Activated naive CD4-positive, alpha-beta T cell treated with anti-CD3 and anti-CD28 coated beads, Interleukin-2, amount 50 U/mL, for 16 hours (primary cell): ENCODE measurements at places on chromosomes 16 and 17.

GRCh38 chr16:85079785-85080570 lies 32.3 kb downstream of the CIBAR2 start:
- DNase-seq = no peak

DNA sequence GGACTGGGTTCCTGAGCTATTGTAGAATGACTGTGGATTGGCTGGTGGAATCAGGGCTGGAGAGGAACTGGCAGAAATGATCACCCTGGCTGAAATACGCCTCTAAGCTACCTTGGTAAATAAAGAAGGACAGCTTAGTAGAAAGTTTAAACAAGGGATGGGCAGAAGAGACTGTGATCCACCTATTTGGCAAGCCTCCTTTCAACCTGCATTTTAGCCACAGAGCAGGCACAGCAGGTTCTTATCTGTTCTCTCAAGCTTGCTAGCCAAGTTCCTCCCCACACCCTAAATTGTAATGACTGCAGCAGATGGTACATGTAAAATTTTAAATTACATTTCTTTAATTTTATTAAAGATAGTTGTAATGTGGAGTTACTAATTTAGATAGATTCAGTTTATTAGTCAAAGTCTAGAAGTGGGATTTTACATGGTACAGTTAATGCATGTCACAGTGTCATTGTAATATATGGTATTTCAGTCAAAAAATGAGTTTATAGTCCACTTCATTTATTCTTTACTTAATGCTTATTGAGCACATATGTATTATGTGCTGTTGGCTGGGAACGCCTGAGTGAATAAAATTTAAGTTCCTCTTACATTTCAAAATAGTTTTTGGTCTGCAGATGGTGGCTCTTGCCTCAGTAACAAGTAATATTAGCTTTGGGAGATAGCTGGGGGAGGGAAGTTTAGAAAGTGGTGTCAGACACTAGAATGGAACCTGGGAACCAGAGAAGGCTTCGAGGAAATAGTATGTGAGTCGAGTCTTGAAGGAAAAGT lies 11.2 kb downstream of the EPN2 start:
- DNase-seq = no peak

DNA sequence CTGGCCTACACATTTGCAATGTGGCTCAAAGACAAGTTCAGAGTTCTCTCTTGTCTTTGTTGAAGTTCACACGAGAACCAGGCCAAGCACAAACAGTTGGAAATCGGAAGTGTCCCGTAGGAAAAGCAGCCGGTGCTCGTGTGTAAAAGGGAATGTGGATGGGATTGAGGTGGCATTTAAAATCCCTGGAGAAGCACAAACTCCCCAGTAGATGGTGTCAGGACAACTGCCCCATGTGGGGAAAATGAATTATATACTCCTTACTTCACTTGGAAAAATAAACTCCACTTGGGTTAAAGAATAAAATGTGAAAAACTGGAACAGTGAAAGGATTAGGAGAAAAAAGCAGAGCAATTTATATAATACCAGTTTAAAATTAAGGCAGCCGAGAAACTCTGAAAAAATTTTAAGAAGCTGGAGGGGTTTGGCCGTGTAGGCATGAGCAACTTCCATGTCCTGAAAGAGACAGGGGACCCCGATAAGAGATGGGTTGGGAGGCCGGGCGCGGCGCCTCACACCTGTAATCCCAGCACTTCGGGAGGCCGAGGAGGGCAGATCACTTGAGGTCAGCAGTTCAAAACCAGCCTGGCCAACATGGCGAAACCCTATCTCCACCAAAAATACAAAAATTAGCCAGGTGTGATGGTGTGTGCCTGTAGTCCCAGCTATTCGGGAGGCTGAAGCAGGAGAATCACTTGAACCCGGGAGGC lies 28.1 kb downstream of the CBFA2T3 start:
- no peak for DNase-seq

- DNase-seq = no peak
Observed at GRCh38 chr17:16061631-16062030, 62.0 kb downstream of the TTC19 start.

DNA sequence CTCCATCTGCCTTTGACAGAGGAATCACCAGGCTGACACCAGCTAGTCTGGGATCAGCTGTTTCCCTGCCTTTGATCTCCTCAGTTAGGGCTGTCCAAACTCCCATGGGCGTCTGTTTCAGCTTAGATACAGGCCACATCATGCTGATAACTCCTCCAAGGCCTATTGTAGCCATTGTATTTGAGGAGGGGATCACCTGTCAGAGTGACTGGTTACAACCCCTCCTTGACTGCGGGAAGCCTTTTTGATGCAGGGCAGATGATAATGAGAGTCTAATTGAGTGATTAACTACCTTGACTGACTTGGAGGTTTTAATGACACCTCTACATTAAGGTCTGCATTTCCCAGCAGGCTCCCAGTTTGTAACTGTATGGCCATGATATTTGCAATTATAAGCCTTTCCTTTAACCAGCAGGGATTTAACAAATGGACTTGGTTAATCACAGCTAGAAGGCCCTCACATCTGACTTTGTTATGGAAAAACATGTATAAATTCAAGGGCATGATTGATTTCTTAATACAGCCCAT lies 863.5 kb downstream of the KCNJ2 start:
- no peak for DNase-seq

DNA sequence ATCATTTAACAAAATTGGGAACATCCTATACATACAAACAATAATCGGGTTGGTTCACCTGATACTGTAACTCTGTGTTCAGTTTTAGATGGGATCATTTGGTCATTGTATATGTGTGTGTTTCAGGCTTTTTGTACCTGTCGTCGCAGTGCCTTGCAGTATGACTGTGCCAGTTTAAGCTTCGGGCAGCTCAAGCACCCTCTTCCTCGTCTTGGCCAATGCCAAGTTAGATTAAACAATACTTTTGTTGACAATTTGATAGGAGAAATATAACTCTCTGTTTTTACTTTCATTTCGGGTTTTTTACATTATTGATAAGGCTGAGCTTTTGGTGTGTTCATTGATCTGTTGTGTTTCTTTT lies 37.0 kb upstream of the ARHGAP17 start:
- DNase-seq = no peak

DNA sequence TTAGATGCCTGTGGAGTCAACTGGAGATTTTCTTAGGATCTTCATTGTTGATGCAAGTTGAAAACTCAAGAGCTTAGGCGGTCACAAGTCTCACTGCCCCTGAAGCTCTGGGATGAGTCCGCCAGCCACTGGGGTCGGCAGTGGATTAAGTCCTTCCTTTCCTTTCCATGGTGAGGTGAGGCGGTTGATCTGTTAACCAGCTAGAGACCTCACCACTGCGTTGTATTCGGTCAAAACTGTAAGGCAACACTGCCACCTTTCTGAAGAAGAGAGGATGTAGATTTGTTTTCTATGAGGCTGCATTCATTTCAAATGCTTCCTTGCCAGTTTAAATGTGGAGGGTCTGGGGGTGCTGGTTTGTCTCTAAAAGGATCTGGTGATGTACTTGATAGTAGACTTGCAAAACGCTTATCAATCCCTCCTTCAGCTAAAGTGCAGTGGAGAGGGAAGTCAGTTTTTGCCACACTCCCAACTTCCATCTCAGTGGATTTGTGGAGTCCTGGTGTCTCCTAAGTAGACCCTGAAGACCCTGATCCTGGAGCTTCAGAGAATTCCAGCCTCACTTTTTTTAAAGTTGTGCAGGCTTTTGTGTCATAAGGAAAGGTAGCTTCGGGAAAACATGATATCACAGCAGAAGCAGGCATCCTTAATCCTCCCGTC lies 1.7 kb downstream of the MYOCD start:
- DNase-seq = no peak

DNA sequence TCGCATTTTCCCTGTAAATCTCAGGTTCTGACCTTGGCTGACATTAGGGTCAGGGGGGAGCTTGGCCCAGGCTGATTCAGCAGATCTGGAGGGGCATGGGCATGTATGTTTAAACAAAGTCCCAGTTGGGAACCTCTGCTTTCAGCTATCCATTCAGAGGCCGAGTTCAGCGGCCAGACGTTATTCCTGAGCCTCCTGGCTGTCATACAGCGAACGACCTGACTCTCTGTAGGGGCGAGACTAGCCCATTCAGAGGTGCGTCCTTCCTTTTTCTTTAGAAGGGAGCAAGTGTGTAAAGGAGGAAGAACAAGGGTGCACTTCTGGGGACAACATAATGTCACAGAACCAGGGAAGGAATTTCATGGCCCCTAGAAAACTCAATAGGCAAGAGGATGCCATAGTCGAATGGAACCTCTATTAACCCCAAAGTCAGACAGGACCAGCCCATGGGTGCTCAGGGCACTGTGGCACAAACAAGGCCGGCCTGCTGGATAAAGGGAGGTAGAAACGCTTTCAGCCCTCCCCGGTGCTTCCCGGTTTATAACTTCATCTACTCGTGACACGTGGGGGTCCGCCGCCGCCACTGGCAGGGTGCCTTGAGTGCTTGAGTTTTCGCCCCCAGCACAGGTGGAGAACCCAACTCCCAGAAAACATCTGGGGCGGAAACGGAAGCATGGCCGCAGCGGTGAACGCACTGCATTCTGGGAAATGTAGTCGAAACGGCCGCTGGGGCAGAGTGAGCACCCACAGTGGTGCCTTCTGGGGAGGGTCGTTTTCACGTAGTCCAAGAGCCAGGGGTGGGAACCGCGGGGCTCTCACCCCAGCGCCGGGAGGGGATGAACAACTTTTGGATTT lies 33.2 kb upstream of the PLCG2 start:
- peak; percentile 78 for DNase-seq

DNA sequence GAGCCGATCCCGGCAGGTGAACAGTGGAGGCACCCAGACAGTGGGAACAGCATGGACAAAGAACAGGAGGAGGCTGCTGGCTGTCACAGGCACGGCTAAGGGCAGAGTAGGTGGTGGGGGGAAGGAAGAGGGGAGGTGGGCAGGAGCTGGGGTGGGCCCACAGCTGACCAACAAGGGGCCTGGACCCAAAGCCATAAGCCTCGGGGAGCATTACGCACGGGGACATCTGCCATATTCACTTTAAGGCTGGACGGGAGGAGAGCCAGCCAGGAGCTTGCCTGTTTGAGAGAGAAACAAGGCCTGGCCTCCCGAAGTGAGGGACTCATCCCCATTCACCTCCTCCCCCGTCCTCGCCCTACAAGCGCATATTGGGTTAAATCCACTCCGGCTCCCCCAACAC lies 19.6 kb upstream of the HAP1 start:
- no peak for DNase-seq

- no peak for DNase-seq
Observed at GRCh38 chr16:73916829-73917594, 379.6 kb upstream of the PSMD7 start.

- DNase-seq = no peak
Observed at GRCh38 chr17:7982173-7982572, 20.2 kb upstream of the GUCY2D start.

GRCh38 chr17:72578817-72579470 lies 458.1 kb downstream of the SOX9 start:
- DNase-seq = no peak

DNA sequence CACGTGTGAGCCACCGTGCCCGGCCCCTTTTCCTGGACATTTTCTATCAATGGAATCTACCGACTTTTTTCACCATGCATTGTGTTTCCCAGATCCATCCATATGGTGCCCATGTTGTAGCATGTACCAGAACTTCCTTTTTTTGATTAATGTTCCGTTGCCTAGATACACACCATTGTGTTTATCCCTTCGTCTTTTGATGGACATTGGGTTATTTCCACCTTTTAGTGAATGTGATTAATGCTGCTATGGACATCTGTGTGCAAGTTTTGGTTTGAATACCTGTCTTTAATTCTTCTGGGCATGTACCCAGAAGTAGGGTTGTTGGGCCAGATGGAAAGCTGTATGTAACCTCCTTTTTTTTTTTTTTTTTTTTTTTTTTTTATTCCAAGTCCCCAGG lies 79.8 kb downstream of the NT5M start:
- DNase-seq = no peak

GRCh38 chr16:85615014-85615851 lies 2.1 kb downstream of the GSE1 start:
- peak; percentile 63 for DNase-seq

DNA sequence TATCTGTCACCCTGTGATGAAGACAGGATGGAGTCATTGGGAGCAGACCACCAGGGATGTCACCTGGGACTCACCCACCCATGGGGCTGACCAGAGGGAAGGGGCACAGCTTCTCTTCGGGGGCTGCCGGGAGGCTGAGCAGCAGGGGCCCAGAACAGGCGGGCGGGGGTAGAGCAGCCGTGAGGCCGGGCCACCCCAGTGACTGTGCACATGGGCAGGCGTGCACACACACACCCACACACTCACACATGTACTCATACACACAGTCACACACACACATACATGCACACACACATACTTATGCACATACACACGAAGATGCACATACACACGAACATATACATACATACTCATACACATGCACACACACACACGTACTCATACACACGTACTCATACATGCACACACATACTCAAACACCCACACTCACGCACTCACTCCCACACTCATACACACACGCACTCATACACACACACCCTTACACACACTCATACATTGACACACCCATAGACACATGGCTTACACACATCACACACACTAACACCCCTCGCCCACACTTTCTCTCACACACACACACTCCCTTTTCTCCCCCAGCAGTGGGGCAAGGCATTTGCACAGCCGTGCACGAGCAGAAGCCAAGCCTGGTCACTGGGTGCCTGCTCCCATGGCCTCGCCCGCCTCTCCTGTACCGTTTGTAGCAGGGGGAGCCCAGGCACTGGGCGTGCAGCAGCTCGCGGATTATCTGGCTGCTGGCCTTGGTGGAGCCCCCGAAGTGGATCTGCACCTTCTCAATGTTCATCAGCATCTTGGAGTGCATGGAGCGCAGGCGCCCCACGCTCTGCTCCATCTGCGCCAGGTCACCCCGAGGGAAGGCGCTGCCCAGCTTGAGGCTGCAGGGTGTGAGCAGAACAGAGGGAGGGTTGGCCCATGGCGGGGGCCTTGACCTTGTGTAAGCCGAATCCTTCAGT lies 12.4 kb downstream of the UBALD2 start:
- peak; percentile 14 for DNase-seq

DNA sequence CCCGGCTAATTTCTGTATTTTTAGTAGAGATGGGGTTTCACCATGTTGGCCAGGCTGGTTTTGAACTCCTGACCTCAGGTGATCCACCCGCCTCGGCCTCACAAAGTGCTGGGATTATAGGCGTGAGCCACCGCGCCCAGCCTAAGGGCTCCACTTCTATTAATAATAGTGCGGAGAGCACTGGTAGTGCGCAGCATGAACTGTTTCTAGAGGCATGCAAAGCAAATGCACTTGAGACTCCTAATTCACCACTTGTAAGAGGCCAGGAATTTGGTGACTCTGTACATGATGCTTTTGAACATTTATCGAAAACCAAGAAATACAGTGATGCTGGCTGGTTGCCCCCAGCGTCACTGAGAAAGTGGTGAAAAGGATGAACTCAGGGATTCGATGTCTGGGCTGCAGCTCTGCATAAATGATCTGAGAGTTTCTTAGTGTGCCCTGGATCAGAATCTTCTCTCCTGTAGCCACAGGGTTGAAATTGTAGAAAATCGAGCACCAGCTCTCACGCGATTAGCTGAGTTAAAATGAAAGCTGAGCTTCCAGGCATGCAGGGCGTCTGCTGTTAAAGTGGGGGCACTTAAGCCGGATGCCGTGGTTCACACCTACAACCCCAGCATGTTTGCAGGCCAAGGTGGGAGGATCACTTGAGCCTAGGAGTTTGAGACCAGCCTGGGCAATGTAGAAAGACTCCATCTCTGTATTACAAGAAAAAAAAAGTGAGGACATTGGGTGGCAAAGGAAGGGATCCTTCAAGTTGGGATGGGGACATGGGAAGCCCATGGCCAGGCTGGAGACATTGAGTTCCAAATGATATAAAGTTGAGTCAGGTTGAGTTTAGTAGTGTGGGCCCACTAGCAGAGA lies 4.8 kb downstream of the RNF213 start:
- DNase-seq = peak; percentile 72

GRCh38 chr16:67161595-67162058 lies 1.9 kb downstream of the FBXL8 start:
- no peak for DNase-seq

GRCh38 chr16:54938212-54939028 lies 7.8 kb downstream of the IRX5 start:
- no peak for DNase-seq
